ENCODE measurements at places on chromosomes 2 and 18.

GRCh38 chr2:26763019-26763418 lies 1.1 kb upstream of the SLC35F6 start:
- peak overlapping the region; percentile 90 for H3K4me3 ChIP-seq
- H3K36me3 ChIP-seq: peaks cover 2% of the 10 kb centered on the region
- H3K27ac ChIP-seq: no peak overlapping the region
- peaks cover 17% of the 10 kb centered on the region for H3K27me3 ChIP-seq

- no peaks in the 10 kb centered on the region for H3K27me3 ChIP-seq
- H3K4me3 ChIP-seq: no peak overlapping the region
- no peak for DNase-seq
- H3K4me1 ChIP-seq: no peaks in the 10 kb centered on the region
These were observed 183.1 kb upstream of the MC4R start for GRCh38 chr18:60555625-60556024.

- no peaks in the 10 kb centered on the region for H3K4me1 ChIP-seq
- no peak overlapping the region for H3K27ac ChIP-seq
- H3K36me3 ChIP-seq: no peaks in the 10 kb centered on the region
- H3K4me3 ChIP-seq: no peak overlapping the region
- peaks cover 18% of the 10 kb centered on the region for H3K27me3 ChIP-seq
- no peak for DNase-seq
These were observed 91.3 kb upstream of the TNP1 start for GRCh38 chr2:216951171-216951570.

- no peak for DNase-seq
- no peak within 1 kb of the TSS for H3K4me3 ChIP-seq
- H3K4me1 ChIP-seq: peaks cover 11% of the 10 kb centered on the region
- no peaks in the 10 kb centered on the region for H3K36me3 ChIP-seq
- H3K27me3 ChIP-seq: no peaks in the 10 kb centered on the region
- no peak within 1 kb of the TSS for H3K27ac ChIP-seq
These were observed at the start of gene GALNT5 for GRCh38 chr2:157257312-157258252. GALNT5 (plus strand) TSS chr2:157257705; CDS start chr2:157258083, 378 bp downstream.
